ENCODE measurements at places on chromosomes 4 and X.

- no peak for DNase-seq
Observed at GRCh38 chrX:1488141-1488540, 35.4 kb upstream of the ASMTL start.

GRCh38 chr4:150491132-150492049 lies 90.6 kb upstream of the MAB21L2 start:
- no peak for DNase-seq

GRCh38 chrX:43618366-43619205 lies 37.5 kb upstream of the MAOA start:
- DNase-seq = no peak

DNA sequence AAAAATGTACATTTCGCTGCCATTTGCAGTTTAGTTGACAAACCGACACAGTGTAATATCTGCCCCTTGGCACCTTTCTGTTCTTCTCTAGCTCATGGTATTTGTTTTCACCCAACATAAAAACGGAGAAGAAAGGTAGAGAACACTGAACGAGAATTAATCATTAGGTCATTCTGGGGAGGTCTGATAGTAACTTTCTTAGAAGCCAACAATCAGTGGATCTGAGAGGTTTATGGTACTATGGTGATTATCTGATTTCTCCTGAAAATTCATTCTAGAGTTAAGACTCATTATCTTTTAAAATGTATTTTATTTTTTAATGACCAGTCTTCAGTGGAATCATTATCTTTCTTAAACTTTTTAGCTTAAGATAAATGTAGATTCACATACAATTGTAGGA lies 8.5 kb downstream of the RAPGEF2 start:
- DNase-seq = no peak

GRCh38 chr4:133424605-133425004 lies 275.5 kb downstream of the PCDH10 start:
- DNase-seq = no peak

GRCh38 chr4:146098978-146099377 lies 76.5 kb upstream of the LSM6 start:
- no peak for DNase-seq
